ENCODE measurements at places on chromosomes 6 and 20.

DNA sequence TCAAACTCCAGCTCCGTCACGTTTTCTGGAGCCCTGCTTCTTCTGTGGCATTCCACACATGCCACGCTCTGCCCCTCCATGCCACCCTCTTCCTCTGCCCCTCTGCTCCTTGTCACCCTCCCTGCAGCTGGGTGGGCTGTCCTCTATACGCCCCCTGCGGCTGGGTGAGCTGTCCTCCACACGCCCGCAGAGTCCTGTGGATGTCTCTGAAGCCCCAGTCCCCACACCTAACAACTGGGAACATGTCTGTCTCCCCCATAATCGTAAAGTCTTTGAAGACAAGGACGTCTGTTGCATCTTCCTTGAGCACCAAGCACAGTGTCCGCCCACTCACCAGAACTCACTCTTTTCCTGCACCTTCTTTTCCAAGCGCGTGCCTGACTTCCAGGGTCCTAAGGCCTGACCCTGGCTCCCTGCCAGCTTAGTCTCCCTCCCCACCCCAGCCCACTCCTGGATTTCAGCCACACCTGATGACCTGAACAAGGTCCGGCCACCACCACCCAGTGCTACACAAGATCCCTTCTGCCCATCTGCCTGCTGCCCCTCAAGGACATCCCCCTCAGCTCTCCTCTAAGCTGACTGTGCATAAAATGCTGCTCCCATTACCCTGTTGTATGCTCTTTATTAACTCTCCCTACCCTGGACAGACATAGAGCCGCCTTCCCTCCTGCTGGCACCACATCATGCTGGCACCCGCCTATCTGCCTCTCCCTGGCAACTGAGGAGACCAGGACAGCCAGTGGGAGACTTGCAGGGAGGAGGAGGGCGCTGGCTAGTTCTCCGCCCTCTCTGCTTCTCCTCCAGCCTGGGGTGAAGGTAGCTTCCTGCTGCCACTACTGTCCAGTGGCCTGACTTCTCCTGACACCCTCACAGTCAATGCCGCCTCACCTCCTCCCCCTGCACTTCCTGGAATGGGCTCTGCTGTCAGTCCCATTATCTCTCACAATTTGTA lies 10.7 kb upstream of the PRR18 start:
- DNase-seq: no peak

DNA sequence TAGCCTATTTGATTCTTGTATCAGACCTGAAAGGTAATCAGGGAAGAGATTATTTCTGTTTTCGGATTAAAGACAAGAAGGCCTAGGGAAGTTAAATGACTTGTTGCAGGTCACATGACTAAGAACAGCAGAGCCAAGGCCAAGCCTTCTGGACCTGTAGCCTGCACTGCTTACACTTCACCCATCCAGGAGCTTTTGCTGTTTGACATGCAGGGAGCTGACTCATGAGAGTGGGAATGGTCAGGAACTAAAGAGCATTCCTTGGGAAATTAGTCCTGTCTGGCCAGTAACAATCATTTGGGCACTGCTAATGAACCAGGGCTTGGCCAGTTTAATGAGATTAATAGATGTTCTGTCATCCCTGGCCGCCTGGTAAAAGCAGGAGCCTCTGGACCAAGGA lies 46.8 kb downstream of the EIF2S2 start:
- DNase-seq: no peak

DNA sequence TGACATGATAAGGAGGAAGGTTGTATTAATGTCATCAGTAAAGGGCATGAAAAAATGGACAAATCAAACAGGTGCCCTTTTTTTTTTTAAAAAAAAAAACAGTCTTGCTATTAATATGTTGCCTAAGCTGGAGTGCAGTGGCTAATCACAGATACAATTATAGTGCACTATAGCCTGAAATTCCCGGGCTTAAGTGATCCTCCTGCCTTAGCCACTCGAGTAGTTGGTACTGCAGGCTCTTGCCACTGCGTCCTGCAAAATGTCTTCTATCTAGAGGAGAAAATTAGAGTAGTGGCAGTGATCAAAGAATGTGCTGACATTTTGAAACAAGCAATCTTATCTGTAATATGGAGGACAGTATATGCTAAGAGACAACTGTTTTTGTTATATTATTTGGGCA lies 127.7 kb downstream of the ASCC3 start:
- no peak for DNase-seq

DNA sequence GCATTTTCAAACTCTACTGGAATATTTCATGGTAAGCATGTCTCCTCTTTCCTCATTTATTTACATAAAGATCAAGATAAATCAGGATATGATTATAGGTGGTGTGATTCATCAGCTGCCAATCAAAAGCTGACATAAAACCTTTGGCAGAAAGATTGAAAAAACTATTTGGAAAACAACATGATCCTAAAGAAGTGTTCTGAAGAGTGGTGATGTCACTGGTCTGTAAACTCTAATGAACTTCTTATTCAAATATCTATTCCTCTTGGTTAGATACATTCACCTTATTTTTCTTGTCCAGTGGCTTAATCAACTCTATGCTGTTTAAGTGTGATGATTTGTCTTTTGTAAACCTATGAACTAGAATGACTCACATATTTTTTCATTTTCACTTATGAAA lies 535.5 kb upstream of the CITED2 start:
- DNase-seq: no peak

DNA sequence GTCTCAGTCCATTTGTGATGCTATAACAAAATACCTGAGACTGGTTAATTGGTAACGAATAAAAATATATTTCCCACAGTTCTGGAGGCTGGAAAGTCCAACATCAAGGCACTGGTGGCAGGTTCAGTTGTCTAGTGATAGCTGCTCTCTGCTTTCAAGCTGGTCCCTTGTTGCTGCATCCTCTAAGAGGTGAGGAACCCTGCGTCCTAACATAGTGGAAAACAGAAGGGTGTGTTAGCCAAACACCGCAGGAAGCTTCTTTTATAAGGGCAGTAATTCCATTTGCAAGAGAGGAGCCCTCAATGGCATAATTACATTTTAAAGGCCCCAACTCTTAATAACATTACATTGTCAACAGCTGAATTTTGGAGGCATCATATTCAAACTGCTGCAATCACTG lies 372.7 kb downstream of the ADGRB3 start:
- DNase-seq: no peak

DNA sequence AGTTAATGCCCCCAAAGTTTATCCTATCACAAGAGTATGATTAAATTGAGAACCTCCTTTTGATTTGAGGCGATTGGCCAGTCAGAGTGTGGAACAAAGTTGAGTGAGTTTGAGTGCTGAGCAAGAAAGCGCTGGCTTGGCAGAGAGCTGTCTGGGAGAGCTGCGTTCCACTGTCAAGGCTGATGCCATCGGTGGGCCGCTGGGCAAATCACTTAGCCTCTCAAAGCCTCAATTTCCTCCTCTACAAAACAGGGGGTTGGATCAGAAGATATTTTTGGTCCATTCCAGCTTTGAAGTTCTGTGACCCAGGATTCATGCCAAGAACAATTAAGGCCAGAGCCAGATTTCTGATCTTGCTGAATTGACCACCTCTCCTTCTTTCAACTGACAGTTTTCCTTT lies 60.2 kb downstream of the TMEM242 start:
- DNase-seq: peak; percentile 18

DNA sequence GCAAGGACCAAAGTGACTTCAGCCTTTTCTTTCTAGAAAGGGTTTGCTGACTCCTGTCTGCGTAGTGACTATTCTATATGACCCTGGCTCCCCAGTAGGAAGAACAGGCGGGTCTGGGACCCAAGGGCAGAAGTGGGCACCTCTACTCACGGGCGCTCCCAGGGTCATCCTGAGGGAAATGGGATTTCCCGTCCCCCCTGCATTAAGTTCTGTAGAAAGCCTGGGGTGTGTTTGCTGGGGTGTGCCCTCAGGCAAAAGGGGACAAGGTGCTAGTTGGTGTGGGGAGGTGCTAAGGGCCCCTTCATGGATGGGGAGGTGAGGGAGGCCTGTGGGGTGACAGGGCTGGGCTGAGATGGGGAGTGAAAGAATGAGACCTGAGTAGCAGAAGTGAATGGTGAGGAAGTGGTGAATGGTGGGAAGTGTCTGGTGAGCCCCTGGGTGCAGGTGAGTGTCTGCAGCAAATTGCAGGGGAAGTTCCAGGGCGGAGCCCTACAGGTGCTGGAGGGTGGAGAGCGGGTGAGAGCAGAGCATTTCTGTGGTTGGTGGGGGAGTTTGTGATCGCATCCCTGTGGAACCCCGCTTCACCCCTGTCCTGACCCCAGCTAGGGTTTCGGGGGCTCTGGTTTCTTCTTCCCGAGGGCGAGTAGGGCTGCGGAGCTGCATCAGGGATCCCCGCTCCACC lies 21.1 kb downstream of the RAET1L start:
- no peak for DNase-seq
